ENCODE measurements at places on chromosomes 2 and 18.
A peak's percentile ranks its signal among the peaks of the same experiment; 100 is the strongest.

- DNase-seq = no peak
These were observed 26.2 kb downstream of the ADI1 start for GRCh38 chr2:3492951-3493614.

DNA sequence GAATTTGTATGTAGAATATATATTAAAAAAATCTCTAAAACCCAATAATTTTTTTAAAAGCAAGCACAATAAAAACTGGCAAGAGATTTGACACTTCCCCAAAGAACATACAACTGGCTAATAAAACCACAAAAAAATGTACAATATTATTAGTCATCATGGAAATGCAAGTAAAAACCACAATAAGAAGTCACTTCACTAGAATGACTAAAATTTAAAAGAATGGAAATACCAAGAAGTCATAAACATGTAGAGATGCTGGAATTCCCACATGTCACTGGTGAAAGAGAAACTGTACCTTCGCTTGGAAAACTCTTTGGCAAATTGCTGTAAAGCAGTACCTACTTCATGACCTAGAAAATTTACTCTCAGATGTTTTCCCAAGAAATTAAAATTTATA, 43.4 kb upstream of the KYNU start:
- no peak for DNase-seq

DNA sequence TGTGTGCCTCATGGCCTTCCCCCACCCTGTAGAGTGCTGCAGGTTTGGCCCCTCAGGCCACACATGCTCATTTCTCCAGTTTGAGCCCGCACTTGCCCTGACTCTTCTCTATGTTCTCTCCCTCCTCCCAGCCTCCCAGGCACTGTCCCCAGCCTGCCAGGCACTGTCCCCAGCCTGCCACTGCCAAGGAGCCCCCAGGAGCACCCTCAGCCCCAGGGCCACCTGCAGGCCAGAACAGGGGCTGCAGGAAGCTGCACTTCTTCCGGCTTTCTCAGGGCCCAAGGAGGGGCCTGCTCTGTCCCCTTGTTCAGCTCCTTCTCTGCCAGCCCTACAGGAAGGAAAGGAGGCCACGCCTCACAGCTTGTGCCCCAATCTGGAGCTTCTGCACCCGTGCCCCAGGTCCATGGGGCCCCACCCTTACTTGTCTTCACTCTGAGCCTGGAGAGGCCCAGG, 31.6 kb downstream of the CYP26B1 start:
- DNase-seq = no peak

DNA sequence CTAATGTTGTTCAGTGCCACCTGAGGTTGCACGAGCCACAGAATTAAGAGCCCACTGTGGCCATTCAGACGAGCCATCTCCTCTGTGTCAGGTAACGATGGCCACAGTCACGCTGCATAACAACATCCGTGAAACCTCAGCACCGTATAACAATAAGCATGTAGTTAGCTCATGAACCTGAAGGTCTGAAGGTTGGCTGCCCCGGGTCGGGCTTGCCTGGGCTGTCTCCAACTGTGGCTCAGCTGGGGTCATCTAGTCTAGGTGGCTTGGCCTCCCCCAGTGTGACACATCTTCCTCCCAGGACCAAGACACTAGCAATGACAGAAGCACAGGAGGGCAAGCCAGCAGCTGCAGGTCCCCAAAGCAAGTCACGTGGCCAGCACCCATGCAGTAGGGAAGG, 258.0 kb downstream of the GLI2 start:
- DNase-seq = no peak

- no peak for DNase-seq
These were observed 267.1 kb downstream of the EIPR1 start for GRCh38 chr2:3110555-3110954.

- DNase-seq = no peak
These were observed 62.8 kb upstream of the AFF3 start for GRCh38 chr2:100205174-100205573.

DNA sequence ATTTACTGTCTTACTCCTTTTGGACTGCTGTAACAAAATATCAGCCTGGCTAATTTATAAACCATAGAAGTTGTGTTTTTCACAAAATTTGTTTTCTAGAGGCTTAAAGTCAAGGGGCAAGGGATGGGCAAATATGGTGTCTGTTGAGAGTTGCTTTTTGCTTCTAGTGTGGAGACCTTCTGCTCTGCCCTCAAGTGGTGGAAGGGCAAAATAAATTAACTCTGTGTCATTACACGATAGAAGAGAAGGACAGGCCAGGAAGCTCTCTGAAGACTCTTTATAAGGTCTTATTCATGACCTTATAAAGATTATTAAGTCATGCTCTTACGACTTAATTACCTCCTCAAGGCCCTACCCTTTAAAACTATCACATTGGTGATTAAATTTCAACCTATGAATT, 181.2 kb upstream of the LRATD1 start:
- no peak for DNase-seq

DNA sequence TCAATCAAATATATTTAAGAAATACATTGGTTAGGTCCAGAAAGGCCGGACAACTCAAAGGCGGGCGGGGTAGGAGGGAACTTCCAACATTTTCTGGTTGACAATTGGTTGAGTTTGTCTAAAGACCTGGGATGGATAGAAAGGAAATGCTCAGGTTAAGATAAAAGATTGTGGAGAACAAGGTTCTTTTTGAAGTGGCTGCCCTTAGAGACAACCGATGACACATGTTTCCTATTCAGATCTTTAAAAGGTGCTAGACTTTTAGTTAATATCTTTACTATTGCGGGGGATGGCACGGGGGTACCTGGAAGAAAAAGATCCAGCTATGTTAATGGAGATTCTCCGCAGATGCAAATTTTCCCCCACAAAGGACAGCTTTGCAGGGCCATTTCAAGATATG, 10.0 kb upstream of the AP1S3 start:
- DNase-seq = no peak

- no peak for DNase-seq
These were observed 146.0 kb downstream of the FAM210A start for GRCh38 chr18:13580351-13580750.

DNA sequence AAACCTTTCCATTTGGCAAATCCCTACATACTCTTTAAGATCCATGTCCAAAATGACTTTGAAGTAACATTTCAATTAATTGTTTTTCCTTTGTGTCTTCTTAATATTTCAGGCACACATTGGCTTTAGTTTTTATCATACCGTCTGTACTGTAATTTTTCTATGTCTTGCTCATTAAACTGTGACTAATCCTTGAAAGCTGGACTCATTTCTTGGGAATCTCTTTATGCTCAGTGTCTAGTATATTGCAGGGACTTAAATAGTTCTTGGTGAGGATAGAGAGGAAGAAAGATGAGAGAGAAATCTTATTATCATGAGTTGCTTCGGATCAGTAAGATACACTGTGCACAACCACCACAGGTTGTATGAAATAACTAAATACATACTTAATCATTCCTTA, 448.3 kb upstream of the ST6GAL2 start:
- DNase-seq = no peak

DNA sequence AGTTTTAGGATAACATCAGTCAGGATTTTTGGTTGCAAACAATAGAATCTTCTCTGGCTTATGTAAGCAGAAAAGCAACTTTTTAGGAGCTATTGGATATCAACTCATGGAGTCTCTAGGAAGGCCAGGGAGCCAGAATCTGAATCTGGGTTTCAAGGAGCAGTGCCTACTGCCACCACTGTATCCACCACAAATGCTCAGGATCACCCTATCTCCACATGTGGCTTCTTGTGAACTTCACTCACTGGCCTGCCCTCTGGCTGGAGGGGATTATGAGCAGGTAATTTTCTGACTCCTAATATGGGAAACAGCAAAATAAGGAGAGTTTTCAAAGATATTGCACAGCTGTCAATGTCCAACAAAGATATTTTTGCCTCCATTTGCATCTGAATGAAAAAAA, 142.9 kb downstream of the PKP4 start:
- no peak for DNase-seq

GRCh38 chr2:163345795-163346573, 389.8 kb downstream of the FIGN start:
- DNase-seq = peak; percentile 6

GRCh38 chr18:13214609-13215008, 4.0 kb upstream of the LDLRAD4 start:
- no peak for DNase-seq

DNA sequence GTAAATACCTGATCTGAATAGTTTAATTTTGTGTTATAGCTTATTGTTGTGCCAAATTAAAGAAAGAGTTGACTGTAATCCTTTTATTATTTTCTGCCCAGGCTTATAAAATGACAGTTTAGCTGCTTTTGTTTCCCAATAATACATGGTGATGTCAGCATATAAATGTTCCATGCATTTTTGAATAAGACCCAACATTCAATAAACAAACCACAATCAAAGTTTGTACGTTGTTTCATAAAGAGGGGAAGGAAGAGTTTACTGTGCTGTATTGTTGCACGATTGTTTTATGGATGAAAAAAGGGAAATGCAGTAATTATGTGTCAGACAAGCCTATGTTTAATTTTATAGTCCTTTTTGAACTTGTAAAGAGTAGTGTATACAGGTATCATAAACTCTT, 177.2 kb upstream of the SCN7A start:
- DNase-seq = no peak

DNA sequence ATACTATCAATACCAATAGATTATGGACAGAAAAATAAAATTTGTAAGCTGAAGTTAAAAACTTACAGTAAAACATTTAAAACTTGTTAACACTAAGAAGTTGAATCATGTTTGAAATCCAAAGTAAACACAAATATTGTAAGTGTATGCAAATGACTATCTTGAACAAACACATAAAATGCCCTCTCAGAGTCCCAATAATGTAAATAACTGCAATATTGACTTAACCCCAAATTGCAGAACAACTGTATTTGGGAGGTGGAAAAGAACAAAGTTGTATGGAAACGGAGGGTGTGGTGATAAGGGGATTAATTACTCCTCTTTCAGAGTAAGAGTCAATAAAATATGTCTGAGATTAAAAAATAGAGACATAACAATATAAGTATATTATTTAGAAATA, 140.0 kb upstream of the NOL4 start:
- no peak for DNase-seq

- DNase-seq = no peak
These were observed 72.1 kb upstream of the GRB14 start for GRCh38 chr2:164693390-164693789.

DNA sequence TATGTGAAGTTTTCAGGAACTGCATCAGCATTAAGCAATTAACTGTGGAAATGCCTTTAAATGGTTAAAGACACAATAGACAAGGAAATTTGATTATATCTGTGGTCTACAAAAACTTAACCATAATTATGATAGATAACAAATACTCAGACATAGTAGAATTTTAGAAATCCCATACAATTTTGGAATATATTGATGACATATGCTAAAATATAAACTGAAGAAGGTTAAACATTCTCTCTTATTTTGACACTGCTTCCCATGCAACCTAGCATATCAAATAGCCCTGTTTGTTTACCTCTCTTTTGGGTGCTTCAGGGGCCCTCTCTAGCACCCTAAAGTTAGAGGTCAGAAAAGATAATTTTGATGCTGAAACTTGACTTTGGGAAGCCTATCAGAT, 1274.8 kb upstream of the SLC39A10 start:
- DNase-seq = no peak

DNA sequence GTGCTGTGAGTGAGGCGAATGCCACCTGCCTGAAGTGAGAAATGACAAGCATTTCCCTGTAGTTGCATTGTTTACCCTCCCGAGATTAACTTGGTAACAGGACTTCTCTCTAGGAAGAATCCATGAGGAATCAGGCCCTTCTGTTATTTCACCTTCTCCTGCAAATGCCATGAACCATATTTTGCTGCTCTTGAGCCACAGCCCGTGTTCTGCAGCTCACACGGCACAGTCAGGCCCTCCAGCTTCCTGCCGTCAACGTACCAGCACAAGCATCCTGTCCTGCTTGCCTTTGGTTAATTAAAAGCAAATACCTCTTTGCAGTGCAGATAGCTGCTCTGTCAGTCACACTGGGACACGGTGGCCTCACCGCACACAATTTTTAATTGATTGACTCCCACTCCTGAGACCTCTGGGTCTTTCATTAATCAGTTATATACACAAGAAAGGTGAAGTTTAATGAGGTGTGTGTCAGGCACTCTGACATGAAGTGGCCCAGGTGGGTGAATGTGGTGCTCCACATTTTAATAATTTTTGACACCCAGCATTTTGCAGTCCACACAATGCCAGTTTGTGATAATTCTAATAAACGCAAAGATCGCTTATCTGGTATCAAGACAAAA, 95.3 kb upstream of the ASB18 start:
- DNase-seq = no peak

- no peak for DNase-seq
These were observed 63.5 kb downstream of the NRP2 start for GRCh38 chr2:205745661-205746419.

DNA sequence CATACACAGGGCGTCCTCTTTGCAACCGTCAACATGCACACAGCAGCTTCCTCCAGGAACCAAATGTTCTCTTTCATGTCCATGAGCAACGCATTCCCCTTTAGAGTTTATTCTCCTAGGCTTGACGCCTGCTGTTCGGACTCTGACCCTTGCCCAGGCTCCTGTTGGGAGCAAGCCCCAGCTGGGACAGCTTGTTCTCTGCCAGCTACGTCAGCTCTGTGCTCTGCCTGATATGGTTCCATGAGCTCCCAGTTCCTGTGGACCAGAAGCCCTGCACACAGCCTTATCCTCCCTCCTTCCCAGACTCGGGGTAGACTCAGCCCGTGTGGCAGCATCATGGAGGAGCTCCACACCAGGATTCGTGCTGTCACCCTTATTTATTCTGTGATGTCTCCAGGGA, 253.1 kb upstream of the PXDN start:
- no peak for DNase-seq

GRCh38 chr2:45857275-45857609, 205.8 kb downstream of the PRKCE start:
- no peak for DNase-seq

- DNase-seq = no peak
These were observed 114.1 kb downstream of the GFPT1 start for GRCh38 chr2:69272803-69273471.

- peak; percentile 67 for DNase-seq
These were observed at the start of gene PXDN for GRCh38 chr2:1744446-1745170. PXDN (minus strand) TSS chr2:1744515; CDS start chr2:1744455, 60 bp downstream.

- no peak for DNase-seq
These were observed 62.7 kb upstream of the GALNT5 start for GRCh38 chr2:157194844-157195243.

GRCh38 chr2:149355716-149356422, 25.5 kb downstream of the LYPD6 start:
- no peak for DNase-seq

DNA sequence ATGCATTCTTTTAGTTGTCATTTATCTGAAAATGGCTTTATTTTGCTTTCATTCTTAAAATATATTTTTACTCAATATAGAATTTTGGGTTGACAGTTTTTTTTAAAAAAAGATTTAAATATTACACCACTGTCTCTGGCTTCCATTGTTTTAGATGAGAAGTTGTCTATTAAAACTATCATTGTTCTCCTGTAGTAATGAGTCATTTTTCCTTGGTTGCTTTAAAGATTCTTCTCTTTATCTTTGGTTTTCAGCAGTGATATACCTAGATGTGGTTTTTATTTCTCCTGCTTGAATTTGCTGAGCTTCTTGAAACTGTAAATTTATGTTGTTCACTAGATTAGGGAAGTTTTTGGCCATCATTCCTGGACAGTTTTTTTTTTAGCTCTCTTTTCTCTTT, 26.7 kb upstream of the DLX2 start:
- DNase-seq = no peak

GRCh38 chr2:227473122-227473461, 1.1 kb downstream of the AGFG1 start:
- peak; percentile 17 for DNase-seq
